ENCODE measurements at places on chromosomes 3 and 15.

DNA sequence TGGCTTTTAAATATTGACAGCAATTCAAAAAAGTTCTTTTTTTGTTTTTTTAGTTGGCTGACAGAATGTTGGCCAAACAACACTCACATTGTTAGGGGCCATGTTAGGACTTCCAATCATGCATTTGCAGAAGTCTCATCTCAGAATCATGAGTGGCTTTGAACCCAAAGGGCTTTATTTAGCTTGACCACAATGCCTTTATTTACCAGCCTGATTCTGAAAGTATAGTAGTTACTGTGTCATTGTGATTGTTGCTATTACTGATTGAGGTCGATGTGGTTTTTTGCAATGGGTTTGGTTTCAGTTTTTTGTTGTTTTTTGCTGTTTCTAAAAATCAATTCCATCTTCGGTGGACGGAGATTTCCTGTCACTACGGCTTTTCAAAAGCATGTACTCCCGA, 7.2 kb downstream of the GLDN start:
- DNase-seq = no peak

DNA sequence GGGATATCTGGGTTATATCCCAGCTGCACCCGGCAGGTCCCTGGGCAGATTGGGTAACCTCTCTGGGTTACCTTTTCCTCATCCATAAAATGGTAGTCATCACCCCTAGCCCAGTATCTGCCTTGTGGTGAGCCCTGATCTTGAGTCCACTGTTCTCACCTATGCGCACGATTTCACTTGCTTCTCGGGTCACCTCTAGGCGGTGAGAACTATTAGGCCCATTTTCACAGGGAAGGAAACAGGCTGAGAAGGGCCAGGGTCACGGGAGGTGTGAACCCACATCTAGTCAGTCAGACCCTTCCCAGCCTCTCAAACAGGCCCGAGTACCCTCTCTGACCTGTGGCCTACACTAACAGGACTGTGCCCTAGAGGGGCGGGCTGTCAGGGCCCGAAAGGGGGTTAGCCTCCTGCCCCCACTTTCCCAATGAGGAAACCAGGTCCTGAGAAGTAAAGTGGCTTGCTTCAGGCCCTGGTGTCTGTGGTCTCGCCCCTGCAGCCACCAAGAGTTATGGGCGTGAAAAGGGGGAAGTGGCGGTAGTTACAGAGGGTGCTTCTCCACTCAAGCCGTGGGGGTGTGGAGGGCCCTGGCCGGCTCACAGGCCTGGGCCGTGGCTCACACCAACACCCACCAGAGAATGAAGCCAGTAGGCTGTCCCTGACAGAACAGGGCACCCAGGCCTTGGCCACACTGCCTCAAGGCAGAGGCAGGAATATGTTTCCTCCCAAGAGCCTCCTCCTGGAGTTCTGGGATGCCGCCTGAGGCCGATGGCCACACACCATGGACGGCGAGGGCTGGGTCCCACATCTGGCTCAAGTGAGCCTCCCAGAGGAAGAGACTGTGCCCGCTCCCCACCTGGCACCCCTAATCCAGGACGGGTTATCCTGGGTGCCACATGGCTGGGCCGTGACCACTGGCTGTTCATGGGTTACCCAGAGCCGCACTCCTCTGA, 19.5 kb downstream of the PSTPIP1 start:
- no peak for DNase-seq

GRCh38 chr15:65354835-65355172, 23.0 kb downstream of the IGDCC3 start:
- peak; percentile 54 for DNase-seq

GRCh38 chr15:72139667-72140066, 21.5 kb downstream of the SENP8 start:
- DNase-seq = no peak

DNA sequence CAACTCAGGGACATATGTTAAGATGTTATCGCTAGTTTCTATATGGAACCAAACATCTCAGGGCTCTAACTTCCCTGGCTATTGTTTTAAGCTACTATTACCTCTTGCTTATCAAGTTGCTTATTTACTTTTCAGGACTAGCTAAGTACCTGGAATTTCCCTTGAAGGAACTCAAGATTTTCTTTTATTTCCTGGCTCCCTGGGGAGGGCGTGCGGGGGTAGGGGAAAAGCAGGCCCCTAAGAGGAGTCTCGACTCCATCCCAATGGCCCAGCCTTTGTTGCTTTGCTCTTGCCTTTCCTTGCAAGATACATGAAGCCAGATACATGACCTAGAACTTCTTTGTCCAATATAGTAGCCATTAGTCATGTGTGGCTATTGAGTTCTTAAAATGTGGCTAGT, 76.9 kb upstream of the STXBP5L start:
- DNase-seq = no peak

- DNase-seq = no peak
Observed at GRCh38 chr3:45554006-45554666, 40.4 kb upstream of the LIMD1 start.

- DNase-seq = no peak
Observed at GRCh38 chr3:178369006-178369405, 167.2 kb upstream of the KCNMB2 start.

DNA sequence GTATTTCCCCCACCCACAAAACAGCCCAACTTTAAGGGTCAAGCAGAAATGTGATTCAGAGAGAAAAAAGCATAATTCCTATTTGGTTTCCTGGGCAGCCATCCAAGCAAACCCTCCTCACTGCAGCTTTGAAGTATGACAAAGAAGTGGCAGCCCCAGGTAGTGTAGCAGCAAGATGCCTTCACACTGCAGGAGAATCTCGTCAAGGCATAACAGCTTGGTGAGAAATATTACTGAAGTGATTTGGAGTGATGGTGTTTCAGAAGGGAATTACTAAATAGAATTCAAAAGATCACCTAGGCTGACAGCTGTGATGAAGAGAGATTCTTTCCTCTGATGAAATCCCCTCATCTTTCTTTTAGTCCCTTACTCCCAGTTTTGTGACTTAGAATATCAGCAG, 173.9 kb downstream of the PYDC2 start:
- DNase-seq = no peak

DNA sequence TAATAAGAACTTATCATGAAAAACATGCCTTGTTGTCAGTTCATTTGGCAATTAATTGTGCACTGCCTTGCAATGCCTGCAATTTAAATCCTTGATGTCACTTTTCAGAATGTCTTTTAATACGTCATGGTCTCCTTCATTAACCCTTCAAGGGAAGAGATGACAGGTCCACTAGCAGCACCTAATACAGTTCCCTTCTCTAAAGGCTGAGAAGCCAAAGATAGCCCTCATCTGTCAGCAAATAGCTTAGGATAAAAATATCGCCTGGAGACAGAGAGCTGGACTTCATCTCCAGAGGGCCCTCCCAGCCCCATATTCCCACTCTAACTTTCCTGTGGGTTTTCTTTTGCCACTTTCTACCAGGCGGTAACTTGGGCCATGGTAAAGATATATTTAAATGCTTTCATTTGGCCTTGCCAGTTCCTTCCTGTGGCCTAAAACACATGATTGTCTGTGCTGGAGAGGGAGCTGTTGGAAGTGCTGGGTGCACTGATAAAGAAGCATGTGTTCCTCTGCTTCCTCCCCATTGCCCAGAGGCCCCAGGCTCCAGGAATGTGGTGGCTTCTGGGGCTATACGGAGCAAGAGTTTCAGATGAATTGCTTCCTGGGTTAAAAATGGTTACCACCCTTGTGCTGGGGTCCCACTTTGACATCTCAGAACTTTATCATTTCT, 76.3 kb upstream of the UMPS start:
- DNase-seq = no peak

GRCh38 chr15:74833376-74834107, 7.1 kb downstream of the CPLX3 start:
- DNase-seq = peak; percentile 60

- no peak for DNase-seq
Observed at GRCh38 chr15:89141885-89142284, 53.6 kb downstream of the ABHD2 start.

DNA sequence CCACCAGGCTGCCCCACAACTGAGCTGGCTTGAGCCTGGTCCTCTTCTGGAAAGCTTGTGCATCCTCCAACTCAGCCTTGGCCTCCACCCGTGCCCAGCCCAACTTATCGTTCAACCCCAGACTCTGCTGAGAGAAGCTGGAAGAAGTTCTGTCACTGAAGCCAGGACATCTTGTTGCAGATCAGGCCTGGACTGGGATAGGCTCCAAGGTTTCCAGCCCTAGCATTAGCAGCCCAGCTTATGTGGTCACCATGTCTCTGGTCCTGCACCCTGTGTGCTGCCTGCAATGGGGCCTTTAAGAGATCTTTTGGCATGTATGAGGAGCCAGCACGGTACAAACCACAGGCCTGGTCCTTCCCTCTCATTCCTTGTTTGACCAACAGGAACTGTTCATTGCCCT, 15.2 kb upstream of the CAMP start:
- DNase-seq = no peak

GRCh38 chr3:60045686-60046085, 995.9 kb upstream of the CFAP20DC start:
- no peak for DNase-seq

DNA sequence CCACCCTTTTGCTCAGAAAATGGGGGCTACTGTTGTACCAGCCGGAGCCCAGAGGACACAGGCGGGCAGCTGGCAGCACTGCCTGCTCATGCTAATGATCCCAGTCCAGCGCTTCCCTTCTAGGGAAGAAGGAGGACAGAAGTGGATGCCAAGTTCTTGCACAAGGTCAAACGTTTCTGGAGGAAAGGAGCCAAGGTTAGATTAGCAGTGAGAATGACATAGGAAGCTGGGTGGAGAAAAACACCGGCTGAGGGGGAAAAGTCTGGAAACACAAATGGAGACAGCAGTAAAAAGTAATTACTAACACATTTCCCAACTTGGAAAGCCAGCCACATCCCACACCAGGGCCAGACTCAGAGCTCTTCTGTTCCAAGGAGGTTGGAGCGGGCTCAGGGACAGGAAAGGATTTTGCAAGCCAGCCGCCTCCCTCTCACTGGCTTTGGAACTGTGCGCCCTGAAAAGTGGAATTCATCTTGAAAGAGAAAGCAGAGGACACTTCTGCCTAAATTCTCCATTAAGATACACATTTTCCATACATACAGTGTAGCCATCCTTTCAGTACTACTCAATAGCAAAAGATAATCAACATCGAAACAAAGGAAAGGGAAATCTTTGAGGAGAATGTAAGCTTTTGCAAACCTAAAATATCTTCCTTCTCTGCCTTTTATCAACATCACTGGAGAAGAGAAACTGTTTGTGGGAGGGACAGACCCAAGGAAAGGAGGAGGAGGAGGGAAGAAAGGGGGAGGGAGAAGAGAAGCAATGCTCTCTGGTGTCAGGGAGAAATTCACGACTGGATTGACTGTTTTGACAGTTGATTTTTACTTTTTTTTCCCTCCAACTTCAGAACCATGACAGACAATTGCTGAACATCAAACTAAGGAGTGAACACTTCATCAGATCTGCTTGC, 133.6 kb downstream of the CD47 start:
- DNase-seq = no peak

GRCh38 chr15:57079446-57079845, 161.0 kb downstream of the TCF12 start:
- DNase-seq = no peak

GRCh38 chr3:25386686-25387255, 41.3 kb upstream of the RARB start:
- no peak for DNase-seq

GRCh38 chr3:134320749-134321148, 53.5 kb downstream of the AMOTL2 start:
- no peak for DNase-seq

- DNase-seq = no peak
Observed at GRCh38 chr3:190443257-190443656, 6.4 kb downstream of the TMEM207 start.

DNA sequence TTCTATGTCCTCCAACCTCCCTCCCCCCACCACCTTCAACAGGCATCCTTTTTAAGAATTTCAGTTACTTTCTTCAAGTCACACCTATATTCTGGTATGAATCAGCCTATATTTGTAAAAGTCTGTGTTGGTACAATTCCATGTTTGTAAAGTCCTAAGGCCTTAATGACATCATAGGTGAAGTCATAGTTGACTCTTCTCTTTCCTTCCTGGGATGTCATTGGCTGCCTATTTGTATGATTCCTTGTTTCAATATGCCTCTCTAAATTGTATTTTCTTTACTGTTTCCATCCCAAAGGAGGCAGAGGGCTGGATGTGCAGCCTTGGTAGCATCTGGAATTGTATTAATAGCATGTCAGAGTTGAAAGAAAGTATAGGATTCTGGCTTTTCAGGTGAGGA, 56.5 kb downstream of the ADAMTSL3 start:
- DNase-seq = no peak

- no peak for DNase-seq
Observed at GRCh38 chr3:152113992-152114651, 154.6 kb upstream of the MBNL1 start.

- DNase-seq = no peak
Observed at GRCh38 chr3:129429080-129429451, 630 bp upstream of the EFCAB12 start.

GRCh38 chr3:70580021-70580420, 267.6 kb upstream of the MDFIC2 start:
- DNase-seq = no peak

DNA sequence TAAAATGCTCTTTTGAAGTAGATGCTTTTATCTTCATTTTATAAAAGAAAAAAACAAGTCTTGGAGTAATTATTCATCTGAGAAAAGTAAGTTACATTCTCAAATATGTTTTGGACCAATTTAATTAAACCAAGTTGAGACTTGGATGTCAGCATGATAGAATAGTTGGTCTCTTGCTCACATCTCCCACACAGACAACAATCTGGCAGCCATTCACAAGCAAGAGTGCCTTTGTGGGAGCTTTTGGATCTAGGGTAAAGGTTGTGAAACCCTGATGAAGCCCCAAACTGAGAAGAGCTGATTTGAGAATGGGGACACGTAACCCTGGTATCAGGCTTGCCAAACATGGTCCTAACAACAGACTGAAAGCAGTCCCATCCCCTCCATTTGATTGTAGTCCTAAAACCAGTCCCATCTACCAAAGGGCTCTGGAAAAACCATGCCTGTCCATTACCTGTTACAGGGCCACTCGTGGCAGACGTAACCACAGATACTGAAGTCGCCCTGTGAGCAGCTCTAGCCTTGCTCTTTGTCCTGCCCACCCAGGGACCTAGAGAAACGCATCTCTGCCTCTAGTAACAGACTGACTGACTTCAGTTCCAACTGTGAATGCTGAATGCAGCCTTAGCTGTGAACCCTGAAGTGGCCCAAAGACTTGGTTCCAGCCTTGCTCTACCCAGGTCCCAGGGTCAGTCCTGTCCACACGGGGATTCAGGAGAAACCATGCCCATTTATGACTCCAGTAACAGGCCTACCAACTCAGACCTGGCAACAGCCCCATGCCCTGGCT, 145.5 kb upstream of the SYNPR start:
- DNase-seq = no peak

Measured in retina (tissue), 1 donor.